H4 (cell line): ENCODE measurements at places on chromosomes 11 and 22. TPM values are rescaled to one million over a fixed set of nuclear protein-coding genes. Genes with fewer than 3 reads are reported as not detected.

The PRCP gene
- 80.0 and 91.7 TPM in 2 replicates for total RNA-seq

The DEUP1 gene
- total RNA-seq = not detected in 2 replicates

The ACRV1 gene
- not detected in 2 replicates for total RNA-seq

The CCDC88B gene
- 1.2 and 1.8 TPM in 2 replicates for total RNA-seq

The SULT4A1 gene
- 0.33 TPM in 1 of 2 replicates, not detected in the other for total RNA-seq

The PANX2 gene
- 4.2 and 4.4 TPM in 2 replicates for total RNA-seq

The BACE1 gene
- total RNA-seq = 18.6 and 24.4 TPM in 2 replicates

The PRAME gene
- total RNA-seq = 1.9 and 3.6 TPM in 2 replicates

The OR2AT4 gene
- not detected in 2 replicates for total RNA-seq

The SLC22A12 gene
- total RNA-seq = not detected in 2 replicates

The CCT8L2 gene
- total RNA-seq = not detected in 2 replicates

The HMOX1 gene
- 49.2 and 59.1 TPM in 2 replicates for total RNA-seq

The SCGB1C1 gene
- not detected in 2 replicates for total RNA-seq

The TMPRSS6 gene
- total RNA-seq = not detected in 2 replicates

The CTSF gene
- 9.1 and 11.3 TPM in 2 replicates for total RNA-seq

The DGCR6 gene
- total RNA-seq = 1.1 TPM in 1 of 2 replicates, not detected in the other

The GGTLC2 gene
- not detected in 2 replicates for total RNA-seq

The OR8A1 gene
- total RNA-seq = not detected in 2 replicates

The PDGFD gene
- 4.4 and 5.3 TPM in 2 replicates for total RNA-seq

The DNAJB13 gene
- total RNA-seq = not detected in 2 replicates

The C11orf86 gene
- not detected in 2 replicates for total RNA-seq

The TSSK2 gene
- not detected in 2 replicates for total RNA-seq

The LMO2 gene
- 1.4 and 1.5 TPM in 2 replicates for total RNA-seq

The C11orf21 gene
- total RNA-seq = 0.10 and 1.5 TPM in 2 replicates

The FAM181B gene
- not detected in 2 replicates for total RNA-seq

The CHRNA10 gene
- 0.18 and 0.91 TPM in 2 replicates for total RNA-seq

The PRG3 gene
- not detected in 2 replicates for total RNA-seq

The DEFB131B gene
- not detected in 2 replicates for total RNA-seq

The PISD gene
- 17.6 and 18.8 TPM in 2 replicates for total RNA-seq

The GSTT2B gene
- 5.2 and 12.3 TPM in 2 replicates for total RNA-seq

The GGT5 gene
- total RNA-seq = not detected in 2 replicates

The CD3E gene
- not detected in 2 replicates for total RNA-seq

The CCDC73 gene
- total RNA-seq = not detected in 2 replicates

The SOX10 gene
- not detected in 2 replicates for total RNA-seq

The MUC5AC gene
- total RNA-seq = not detected in 2 replicates
